ENCODE measurements at places on chromosomes 2 and 18. TPM values are rescaled to one million over a fixed set of nuclear protein-coding genes. Genes with fewer than 3 reads are reported as not detected.
A peak's percentile ranks its signal among the peaks of the same experiment; 100 is the strongest.

RESP18 gene
- total RNA-seq: not detected

ACAA2 gene
- 44.9 TPM for total RNA-seq

CDK15 gene
- not detected for total RNA-seq

DNA sequence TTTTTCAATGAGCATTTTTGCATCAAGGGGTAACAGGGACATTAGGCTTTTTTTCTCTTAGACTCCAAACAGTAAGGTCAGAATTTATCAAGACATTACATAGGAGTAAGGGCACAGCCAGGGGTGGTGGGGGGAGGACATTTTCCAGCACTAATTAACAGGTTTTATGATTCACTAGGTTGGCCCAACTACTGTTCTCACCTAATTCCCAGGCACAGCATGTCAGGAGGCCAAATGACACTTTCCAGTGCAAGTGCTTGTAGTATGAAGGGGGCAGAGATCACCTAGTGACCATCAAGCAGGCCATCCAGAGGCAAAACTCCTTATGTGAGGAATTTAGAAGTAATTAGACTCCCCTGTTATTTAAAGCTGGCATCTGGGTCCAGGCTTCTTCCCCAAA is 3.9 kb upstream of the MBD2 start:
- no peak for DNase-seq

DNA sequence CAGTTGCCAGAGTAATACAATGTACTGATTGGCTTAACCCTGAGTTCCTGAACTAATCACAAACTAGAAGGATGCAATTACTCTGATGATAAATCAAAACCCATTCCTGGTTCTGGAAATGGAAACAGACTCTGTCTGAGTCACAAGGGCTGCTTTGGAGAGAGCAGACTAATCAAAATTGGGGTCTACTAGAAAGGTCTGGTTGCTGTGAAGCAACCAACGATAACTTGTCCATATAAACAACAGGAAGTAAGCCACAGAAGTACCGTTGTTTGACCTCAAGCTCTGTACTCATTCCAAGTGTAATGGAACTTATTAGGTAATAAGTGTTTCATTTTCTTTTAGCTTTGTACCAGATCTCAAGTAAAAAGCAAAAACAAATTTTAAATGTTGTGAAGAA is 49.7 kb downstream of the RASGRP3 start:
- DNase-seq: peak; percentile 50

DNA sequence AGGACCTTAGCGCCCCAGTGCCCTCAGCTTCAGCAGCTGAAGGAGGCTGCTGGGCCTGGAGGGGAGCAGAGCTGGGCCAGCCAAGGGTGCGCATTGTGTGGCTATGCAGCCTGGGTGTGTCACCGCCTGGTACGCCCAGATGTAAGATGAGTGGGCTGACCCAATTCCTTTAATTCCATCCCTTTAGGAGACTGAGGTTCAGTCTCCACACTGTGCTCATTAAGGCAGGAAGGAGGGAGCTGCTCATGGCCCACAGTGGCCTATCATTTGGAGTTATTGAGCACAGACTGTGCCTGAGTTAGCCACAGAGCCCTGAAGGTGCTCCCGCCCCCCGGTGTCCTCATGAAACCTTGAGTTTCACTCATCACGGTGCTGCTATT is 194.1 kb upstream of the GLI2 start:
- DNase-seq: no peak

DNA sequence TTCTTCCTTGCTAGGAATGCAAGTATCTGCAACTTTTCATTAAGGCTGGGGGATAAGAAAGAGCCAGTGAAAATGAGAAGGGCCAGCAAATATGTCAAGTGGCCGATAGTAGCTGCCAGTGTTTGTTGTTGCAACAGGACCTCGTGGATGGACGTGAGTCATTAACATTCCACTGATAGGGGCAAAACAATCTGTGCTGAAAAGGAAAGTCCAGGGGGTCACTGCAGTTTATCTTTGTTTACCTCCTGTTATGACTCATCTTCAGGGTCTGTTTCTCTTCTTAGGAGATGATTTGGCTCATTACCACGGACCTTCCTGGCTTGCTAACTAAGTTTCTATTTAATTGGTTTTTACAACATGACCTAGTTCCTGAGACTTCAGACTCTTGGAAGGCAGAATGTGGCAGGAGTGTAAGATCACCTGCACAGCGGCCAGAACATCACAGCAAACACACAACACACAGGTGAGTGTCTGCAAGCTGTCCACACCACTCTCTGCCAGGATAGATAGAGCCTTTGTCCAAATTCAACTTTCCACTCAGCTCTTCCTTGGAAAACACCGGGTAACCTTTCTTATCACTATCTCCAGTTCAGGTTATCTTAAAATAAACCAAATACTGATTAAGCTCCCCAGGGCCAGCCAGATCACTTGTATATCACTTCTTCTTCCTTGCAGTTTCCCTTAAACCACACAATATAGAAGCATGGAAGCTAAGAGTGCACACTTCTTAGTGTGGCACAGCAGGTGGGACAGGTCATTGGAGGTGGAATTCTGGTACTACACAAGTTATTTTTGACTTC is 157.5 kb upstream of the LMAN1 start:
- DNase-seq: peak; percentile 91

- no peak for DNase-seq
Observed at GRCh38 chr18:56935434-56936040, 211.3 kb upstream of the BOD1L2 start.

GRCh38 chr2:88690591-88691338 is 708 bp upstream of the RPIA start:
- no peak for DNase-seq

DNA sequence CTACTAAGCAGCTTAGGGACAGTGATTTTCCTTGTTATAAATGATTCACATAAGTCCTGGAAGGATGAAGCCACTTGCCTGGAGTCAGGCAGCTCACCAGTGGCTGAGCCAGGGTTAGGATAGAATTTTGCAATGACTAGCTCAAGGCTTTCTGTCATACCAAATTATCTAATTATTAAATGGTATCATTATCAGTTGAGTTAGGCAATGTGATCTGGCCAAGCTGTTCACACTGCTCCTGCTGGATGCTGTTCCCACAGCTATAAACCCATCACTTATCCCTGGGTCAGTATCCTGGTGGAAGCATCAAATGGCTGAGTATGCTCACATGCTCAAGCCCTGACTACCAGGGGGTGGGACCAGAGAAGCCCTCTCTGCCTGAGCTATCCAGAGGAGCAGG is 235.2 kb downstream of the MTX2 start:
- no peak for DNase-seq

- no peak for DNase-seq
Observed at GRCh38 chr2:109707281-109708147, 86.6 kb upstream of the RGPD5 start.

DNA sequence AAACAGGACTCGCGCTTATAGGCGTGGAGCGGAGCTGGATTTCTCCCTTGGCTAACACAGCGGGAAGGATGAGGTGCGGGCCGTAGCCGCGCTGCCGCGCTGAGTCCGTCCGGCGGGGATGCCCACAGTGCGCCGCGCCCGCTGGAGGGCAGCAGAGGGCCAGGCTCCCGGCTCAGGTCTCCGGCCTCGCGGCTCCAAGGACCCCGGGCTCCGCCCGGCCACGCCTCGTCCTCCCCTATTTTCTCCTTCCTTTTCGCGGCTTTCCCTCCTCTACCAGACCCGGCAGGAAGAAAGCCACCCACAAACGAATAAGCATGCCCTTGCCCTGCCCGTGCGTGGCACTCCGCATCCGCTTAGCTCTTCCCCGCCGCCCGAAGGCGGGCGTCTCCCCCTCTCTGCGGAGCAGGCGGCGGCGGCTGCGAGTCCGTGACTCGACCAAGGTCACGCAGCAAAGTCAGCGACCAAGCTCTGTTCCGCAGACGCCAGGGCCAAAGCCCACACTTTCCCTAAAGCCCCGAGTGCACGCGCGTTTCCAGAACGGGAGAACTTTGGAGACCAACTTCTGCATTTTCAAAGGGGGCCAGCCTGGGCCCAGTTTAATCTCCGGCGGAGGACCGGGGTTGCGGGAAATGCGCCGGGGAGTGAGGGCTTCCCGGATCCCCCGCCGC is 48.5 kb downstream of the KCNIP3 start:
- peak; percentile 66 for DNase-seq

DNA sequence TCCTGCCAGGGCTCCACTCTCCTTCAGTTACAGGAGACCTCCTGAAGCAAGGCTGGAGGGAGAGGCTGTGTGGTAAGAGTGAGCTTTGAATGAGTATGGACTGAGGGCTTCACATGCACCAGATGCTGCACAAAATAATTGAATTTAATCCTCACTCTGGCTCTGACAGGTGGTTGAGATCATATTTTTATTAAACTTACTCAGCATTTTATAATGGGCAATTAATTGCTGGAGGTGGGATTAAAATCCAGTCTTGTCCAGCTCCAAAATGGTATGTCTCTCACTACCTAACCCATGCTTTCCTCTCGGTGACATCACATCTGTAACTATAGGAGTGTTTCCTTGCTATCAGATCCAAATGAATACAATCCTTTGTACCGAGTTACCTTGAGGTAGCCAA is 66.2 kb upstream of the AQP4 start:
- DNase-seq: no peak

DNA sequence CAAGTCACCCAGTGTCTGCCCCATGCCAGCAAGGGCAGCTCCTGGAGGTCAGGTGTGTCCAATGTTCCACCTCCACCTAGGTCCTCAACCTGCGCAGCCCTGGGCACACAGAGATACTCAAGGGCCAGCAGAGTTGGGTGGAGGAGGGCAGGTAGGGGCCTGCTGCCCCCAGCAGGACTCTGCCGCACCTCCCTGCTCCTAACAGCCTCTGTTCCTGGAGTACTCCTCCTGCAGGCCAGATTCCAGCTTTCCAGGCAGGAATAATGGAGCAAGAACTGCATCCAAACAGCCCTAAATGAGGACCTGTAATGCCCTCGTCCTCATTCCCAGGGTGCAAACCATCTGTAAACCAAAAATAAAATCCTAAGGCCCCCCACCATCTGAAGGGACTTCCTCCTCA is 44.4 kb upstream of the ACAA2 start:
- no peak for DNase-seq

GRCh38 chr2:209638346-209638745 is 133.3 kb upstream of the UNC80 start:
- peak; percentile 56 for DNase-seq

- DNase-seq: no peak
Observed at GRCh38 chr2:120490091-120490798, 144.3 kb downstream of the INHBB start.
